GDM1 (cell line): ENCODE measurements at places on chromosomes 3 and 15.

GRCh38 chr15:51260202-51260601 is 78.2 kb downstream of the CYP19A1 start:
- no peak for DNase-seq

DNA sequence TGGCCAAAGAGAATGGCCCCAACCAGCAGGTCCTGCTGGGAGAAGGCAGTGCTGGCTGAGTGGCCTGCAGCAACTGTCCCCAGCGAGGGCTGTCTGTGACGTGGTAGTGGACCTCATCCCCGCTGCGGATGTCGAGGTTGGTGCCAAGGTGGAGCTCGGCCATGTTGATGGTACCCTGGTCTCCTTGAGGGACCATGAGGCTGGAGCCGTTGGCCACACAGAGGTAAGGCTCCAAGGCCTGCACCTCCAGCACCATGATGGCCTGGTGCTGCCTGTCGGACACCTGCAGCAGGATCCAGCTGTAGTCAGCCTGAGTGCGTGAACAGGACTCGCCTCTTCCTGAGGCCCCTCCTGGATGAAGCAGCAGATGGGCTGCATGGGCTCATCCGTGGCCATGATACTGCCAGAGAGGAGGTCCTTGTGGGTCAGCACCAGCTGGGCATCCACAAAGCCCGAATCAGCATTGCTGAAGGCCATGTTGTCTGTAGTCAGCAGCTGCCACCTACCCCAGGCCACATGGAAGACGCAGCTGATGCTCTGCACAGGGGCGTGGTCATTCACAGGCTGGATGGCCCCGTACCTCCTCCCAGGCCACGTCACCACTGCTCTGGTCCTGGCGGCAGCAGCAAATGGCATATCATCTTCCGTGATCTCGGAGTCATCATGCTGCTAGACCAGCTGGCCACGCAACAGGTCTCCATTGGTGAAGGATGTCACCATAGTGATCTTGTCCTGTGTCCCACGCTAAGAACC is 167.5 kb downstream of the GOLGA6L4 start:
- DNase-seq, result no peak

DNA sequence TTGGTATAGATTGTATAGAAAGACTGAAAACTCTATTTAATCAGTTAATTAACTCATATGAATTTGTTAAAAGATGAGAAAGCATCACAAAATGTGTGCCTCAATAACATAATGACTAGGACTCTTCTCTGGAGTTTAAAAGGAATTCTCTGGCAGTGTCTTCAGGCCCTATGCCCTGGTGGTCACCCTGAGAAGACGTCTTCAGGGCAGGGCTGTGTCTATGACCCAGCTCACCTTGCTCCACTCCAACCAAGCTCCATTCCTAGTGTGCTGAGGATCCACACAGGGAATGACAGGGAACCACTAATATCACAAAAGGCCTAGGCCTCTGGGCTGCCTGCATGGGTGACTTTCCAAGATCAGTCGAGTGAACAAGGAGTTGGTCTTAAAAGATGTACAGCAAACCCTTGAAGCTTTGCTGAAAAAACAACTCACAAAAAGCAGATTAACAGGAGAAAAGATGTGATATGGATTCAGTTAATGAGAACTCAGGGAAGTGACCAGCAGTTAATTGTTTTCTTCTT is 156.6 kb downstream of the SNRK start:
- DNase-seq, result no peak

DNA sequence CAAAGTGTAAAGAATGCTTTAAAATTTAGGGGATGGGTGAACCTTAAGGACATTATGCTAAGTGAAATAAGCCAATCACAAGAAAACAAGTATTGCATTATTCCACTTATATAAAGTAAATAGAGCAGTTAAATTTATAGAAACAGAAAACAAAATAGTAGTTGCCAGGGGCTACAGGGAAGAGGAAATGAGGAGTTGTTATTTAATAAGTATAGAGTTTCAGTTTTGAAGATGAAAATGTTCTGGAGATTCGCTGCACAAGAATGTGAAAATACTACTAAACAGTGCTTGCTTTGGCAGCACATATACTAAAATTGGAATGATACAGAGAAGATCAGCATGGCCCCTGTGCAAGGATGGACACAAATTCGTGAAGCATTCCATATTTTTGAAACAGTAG is 32.0 kb downstream of the DNAH12 start:
- no peak for DNase-seq

- DNase-seq, result no peak
Observed at GRCh38 chr3:136989781-136990524, 32.2 kb downstream of the IL20RB start.

GRCh38 chr3:71543371-71544016 is 40.0 kb downstream of the FOXP1 start:
- DNase-seq, result no peak

- DNase-seq, result no peak
Observed at GRCh38 chr3:33355611-33356010, 78.4 kb downstream of the FBXL2 start.

- DNase-seq, result peak; percentile 14
Observed at GRCh38 chr15:53072077-53072476, 281.9 kb upstream of the ONECUT1 start.

DNA sequence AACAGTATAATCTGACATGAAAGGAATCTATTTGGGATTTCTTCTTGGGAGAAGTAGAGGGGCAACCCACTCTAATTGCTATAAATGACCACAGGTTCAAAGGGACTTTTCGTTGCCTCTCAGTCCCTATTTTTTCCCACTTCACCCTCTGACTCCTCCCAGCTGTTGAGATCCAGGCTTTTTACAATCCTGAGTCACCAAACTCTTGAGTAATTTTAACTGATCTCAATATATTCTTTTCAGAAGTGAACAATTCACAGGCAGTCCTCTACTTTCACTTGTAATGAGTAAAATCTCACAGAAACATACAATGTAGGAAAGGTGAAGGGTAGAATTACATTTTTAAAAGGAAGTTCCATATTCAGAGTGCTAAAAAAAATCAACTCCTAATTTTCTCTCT is 44.6 kb downstream of the EIF4E3 start:
- DNase-seq, result no peak

- no peak for DNase-seq
Observed at GRCh38 chr3:138213398-138214085, 26.4 kb downstream of the ARMC8 start.

- DNase-seq, result no peak
Observed at GRCh38 chr3:194272861-194273742, 78.0 kb downstream of the CPN2 start.

GRCh38 chr3:104553121-104553520 is 813.6 kb upstream of the ALCAM start:
- no peak for DNase-seq

DNA sequence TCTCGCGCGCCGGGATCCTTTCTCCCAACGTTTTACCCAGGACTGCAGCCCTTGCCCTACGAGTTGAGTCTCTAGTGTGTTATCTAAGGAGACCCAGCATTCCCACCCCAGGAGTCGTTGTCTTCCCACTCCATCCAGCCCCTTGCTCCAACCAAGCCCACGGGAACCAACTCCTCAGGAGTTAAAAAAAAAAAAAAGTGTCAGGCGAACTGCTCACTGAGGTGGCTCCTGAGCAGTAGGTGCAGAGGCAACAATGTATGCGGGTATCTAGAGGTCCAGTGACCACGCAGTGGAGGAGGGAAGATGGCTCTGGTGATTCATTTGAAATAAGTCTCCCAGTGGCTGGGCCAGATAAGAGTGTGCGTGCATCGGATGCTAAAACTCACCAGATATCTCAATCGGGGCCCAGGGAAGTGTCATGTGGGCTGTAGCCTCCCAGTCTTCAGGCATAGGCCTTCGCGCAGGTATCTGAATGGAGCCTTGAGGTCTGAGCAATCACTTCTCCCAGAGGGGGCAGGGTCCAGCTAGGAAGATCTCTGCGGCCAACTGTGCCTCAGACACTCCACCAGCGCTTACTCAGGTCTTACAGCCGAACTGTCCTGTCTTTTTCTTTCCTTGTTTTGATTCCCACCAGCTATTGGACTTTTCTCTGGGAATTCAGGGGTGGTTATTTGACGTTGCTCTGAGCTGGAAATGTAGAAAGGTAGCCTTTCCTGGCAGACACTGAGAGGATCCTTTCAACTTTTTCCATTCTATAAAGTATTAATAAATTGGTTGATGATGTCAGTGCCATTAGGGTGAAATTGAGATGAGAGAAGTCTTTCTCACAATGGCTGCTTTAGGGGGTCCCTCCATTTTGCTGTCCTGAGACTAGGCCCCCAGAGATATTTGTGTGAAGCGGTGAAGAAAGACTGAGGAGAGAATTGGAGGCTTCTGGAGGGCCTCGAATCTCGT is 21.0 kb downstream of the ZIC4 start:
- DNase-seq, result no peak

- DNase-seq, result no peak
Observed at GRCh38 chr15:59262316-59262715, 55.7 kb downstream of the LDHAL6B start.

- DNase-seq, result no peak
Observed at GRCh38 chr3:139559541-139559940, 20.0 kb upstream of the RBP1 start.

GRCh38 chr3:171132873-171133272 is 106.4 kb upstream of the SLC2A2 start:
- no peak for DNase-seq

- no peak for DNase-seq
Observed at GRCh38 chr3:111972891-111973290, 5.9 kb upstream of the ABHD10 start.

- DNase-seq, result no peak
Observed at GRCh38 chr15:52523192-52523591, 5.5 kb downstream of the MYO5A start.

GRCh38 chr15:100048736-100049135 is 293.0 kb downstream of the ADAMTS17 start:
- no peak for DNase-seq

GRCh38 chr15:98240303-98240702 is 279.8 kb downstream of the ARRDC4 start:
- no peak for DNase-seq

DNA sequence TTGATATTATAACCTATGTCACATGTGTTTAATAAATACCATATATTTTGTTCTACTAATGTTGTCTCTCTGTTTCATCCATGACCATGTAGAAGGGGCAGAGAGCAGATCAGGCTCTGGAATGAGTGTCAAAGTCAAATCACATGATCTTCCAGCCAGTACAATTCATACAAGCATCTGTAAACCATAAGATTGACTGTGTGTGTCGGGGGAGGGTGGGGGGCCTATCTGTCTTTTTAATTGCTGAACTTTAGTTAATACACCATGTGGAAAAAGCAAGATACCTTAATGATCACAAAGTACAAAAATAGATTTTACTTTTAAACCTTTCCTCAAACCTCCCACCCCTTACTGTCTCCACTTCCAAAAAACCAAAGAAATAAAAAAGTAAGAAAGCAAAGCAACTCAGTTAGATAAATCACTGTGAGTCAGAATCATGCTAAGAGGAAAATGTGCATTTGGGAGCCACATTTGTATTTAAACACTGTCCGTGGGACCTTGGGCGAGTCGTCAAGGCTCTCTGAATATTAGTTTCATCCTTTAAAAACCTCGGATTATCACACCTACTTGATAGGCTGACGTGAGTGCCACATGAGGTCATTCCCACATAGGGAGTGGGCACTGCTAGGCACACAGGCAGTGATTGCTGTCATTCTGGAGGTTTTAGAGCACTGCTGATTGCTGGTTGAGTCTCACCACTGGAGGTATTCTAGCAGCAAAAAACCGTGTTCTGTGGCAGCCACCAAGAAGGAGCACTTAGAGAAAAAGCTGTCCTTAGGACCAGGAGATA is 21.0 kb upstream of the POLR2M start:
- DNase-seq, result no peak

GRCh38 chr3:28850186-28850585 is 430.7 kb upstream of the RBMS3 start:
- DNase-seq, result no peak

DNA sequence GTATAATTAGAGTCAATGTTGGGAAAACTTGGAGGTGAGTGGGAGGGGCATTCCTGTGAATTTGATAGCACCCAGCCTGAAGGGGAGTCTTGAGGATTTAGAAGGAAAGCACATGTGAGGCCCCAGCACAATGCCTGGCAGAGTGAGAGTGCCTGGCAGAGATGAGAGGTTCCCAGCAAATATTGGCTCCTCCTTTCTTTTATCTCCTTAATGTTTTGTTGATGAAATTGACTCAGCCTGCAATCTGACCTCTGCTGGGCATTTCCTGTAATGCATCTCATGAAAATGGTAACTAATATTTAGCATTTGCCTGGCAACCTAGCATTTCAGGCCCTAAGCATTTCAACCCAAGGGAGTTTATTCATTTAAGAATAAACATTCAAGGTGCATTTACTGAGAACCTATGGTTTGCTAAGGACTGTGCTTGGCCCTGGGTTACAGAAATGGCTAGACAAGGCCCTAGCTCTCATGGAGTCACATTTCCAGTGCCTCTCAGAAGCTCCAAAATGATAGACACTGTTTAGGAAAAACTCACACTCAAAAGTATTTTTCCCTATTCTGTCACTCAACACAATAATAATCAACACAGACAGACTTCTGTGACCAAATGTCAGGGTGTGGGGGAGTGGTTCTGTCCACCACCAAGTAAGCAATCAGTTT is 19.0 kb downstream of the PDHB start:
- no peak for DNase-seq

- peak; percentile 51 for DNase-seq
Observed at GRCh38 chr3:124995460-124995994, 60.3 kb downstream of the HEG1 start.

GRCh38 chr3:167198949-167199600 is 181.0 kb downstream of the ZBBX start:
- no peak for DNase-seq

DNA sequence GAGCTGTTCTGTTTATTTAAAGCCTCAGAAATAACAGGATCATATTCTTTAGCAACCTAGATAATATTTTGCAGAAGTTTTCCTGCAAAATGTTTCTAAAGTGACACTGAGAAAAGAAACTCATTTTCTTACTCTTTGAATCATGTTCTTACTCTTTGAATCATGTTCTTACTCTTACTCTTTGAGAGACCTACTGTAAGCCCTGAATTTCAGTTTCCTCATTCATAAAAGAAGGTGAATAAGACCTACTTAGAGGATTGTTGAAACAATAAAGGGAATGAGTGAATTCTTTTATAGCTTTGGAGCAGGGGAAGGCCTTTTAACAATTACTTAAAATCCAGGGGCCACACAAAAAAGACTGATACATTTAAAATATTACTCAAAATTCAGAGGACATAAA is 221.7 kb upstream of the CMC1 start:
- DNase-seq, result no peak

DNA sequence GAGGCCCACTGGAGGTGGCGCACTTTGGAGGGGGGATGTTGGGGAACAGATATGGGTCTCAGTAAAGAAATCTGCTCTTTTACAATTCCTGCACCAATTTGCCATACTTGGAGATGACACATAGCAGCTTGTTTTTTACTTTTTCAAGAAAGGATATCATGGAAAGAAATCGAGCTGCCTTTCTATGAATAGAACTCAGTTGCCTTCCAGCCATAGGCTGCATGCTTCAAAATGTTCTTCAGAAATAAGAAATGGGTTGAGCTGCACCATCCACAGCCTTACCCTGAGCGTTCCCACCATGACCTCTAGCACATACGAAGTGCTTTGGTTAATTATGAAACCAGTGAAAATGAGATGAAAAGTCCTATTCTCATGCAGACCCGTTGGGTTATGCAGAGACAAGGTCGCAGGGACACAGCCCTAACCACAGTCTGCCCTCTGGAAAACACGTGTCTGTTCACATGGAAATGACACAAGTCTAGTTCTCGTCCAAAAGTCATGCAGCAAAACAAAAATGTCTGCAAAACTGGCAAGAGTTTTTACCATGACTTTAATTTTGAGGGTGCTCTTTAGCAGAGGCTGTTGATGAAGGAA is 36.3 kb downstream of the NGRN start:
- no peak for DNase-seq
